ENCODE measurements at places on chromosomes 3 and 15. TPM values are rescaled to one million over a fixed set of nuclear protein-coding genes. Genes with fewer than 3 reads are reported as not detected.

DNA sequence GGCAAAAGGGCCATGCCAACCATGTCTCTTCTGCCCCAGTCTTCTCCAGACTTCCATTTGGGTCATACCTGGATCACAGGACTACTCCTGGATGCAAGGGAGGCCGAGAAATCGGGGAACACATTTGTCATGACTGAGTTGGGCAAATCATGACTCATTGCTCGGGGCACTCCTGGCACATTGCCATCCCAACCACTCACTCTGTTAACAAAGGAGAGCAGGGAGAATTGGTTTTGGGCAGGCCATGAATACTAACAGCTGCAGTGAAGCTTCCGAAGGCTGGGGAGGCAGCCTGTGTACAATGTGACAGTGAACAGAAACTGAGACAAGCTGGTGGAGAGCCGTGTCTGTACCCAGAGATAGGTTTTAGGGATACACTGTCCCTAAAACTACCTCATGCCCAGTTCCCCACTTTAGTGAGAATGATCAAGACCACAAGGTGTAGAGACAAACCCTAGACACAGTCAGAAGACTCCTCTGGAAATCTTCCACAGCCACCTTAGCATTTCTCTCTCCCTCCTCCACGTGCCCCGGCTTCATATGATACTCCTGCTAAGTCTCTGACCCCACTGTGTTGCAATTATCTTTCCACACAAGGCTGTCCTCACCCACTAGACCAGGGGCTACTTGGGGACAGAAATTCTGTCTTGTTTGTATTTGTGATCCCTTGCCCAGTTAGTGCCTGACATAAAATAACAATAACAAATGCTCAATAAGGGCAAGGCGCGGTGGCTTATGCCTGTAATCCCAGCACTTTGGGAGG, 10.5 kb upstream of the BUB1B start:
- no peak for DNase-seq

MEGF11 gene
- 0.28 TPM for polyA plus RNA-seq

CHDH gene
- 1.00 TPM for polyA plus RNA-seq

DNA sequence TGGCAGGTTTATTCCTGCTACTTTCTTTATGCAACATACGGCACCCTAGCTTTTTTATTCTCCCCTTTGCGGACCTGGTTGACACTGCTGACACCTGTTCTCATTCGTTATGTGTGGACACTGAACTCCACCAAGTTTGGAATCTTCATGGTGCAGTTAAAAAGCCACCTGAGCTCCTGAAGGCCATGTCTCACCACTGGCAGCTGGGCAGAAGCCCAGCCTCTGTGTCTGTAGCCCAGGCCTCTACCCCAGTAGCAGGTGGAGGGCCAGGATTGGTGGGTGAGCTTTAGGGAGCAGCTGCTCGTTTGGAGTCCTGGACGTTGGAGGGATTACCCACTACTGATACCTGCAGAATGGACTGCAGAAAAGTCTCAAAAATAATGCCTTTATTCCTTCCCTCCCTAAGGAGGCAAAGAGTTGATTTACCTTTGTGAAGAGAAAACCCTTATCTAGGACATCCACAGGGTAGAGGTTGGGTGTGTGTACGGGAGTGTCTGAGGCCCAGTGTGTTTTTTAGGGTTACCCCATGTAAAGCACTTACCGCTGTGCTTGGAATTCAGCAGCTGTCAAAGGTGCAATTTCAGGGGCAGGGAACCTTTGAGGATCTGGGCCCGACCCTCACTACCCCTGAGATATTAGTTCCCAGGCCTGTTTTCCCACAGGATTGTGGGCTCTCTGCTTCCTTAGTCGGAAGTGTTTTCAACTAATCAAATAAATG, 637 bp upstream of the CCNDBP1 start:
- DNase-seq, result no peak

GRCh38 chr3:50605901-50606326, 5.7 kb downstream of the CISH start:
- DNase-seq, result no peak

IL20RB gene
- 1.3 TPM for polyA plus RNA-seq

DNA sequence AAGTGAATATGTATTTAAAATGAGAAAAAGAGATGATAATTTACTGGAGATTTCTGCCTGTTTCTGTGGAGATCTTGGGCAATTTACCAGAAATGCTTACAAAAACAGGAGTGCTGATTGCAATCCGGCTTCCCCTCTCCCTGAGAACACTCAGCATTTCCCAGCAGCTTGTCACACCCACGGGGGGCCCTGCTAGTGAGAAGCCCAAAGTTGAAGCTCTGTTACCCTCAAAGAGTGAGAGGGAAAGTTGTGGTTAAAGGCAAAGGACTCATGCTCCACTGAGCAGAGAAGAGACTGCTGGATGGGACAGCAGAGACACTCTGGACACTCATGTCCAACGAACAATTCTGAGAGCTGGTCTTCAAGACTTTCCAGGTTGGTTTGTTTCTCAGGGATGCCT, 2.9 kb downstream of the MCTP2 start:
- no peak for DNase-seq

DNA sequence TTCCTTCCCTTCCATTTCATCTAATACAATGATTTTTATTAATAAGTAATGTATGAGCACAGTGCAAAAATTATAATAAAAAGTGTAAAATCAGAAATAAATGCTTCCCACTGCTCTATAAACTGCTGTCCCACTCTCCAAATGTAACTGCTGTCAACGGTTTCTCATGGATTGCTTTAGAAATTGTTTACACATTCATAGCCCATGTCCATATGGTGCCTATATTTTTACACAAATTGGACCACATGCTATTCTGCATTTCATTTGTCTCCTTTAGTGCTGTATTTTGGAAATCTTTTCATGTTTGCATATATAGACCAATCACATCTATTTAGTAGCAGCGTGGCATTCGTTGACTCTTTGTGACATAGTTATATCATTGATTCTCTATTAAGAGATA, 164.7 kb upstream of the SLCO3A1 start:
- DNase-seq, result no peak

GP9 gene
- polyA plus RNA-seq, result 0.42 TPM

DNA sequence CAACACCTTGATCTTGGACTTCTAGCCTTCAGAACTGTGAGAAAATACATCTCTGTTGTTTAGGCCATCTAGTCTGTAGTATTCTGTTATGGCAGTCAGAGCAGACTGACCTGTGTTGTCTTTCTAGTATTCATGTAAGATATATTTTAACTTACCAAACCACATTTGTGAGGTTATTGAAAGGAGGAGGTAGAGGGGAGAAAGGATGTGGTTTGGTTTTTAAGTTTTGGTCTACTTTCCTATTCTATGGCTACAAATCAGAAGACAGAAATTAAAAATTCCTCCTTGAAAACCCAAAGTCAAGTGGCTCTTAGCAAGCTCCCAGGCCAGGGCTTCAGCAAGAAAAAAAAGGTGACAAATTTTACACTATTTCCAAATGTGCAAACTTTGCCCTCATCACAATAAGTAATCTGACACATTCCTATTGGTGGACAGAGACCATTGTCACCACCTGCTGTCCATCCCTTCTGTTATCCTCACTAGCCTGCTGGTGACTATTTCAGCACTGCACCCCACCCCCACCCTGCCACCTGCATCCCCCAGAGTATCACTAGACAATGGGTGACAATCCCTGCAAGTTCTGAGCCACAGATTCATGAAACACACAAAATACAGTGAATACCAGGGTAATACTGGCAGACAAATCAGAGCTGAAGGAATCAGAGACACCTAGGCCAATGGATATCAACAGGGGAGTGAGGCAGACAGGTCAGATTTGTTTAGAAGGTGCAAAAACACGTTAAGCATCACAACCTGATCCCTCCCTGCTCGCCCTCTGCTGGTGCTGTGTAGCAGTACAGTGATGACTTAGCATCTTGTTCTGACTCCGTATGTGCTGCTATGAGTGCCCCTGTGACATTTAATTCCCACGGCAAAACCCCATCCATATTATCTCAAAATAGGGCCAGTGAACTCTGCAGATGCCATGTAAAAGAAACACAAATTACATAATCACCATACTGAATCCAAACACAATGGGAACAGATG, 79.0 kb upstream of the DCLK3 start:
- no peak for DNase-seq

DNA sequence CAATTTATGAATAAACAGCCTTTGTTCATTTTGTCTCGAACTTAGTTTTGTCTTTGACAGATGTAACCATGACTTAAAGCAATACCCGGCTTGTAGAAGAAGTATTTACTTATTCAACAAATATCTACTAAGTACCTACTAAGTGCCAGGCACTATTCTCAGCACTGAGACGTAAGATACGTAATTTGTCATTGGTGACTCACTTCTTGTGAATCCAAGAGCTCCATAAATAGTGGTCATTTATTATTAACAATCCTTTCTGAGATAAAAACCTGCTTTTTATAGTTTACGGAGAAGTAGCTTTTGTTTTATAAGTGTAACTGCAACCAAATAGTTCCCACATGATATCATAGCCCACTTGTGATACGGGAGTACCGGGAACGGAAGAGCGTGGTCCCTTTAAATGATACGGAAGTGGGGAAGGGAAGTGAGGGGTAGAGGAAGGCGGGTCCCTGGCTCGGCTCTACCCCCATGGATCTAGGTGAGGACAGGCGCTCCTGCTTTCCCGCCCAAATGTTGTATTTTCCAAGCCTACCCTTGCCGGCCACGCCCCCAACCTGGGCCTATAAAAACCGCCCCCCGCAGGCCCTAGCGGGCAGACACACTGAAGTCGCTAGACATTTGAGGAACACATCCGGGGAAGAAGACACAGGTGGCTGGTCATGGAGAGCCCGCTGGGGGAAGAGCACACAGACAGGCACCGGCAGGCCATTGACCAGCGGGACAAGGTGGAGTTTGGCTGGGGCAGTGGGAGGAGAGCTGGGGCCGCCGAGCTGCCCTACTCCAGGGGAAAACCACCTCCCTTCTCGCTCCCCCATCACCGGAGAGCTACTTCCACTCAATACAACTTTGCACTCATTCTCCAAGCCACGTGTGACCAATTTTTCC, at the start of gene SAMMSON:
SAMMSON (plus strand) TSS at position 594 of the 888 bp plus-strand sequence.
- no peak for DNase-seq

GRCh38 chr3:177466074-177466473, 268.8 kb upstream of the TBL1XR1 start:
- no peak for DNase-seq

GRCh38 chr3:143016321-143016972, 15.1 kb downstream of the U2SURP start:
- DNase-seq, result no peak

DNA sequence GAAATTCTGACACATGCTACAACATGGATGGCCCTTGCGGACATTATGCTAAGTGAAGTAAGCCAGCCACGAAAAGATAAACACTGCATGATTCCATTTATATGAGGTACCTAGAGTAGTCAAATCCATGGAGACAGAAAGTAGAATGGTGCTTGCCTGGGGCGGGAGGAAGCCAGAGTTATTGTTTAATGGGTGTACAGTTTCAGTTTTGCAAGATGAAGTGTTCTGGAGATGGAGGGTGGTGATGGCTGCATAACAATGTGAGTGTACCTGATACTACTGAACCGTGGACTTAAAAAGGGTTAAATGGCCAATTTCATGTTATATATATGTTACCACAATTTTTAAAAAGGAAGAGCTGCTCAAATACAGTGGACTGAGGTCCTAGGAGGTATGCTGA, 66.9 kb downstream of the SEMA5B start:
- DNase-seq, result no peak

DNA sequence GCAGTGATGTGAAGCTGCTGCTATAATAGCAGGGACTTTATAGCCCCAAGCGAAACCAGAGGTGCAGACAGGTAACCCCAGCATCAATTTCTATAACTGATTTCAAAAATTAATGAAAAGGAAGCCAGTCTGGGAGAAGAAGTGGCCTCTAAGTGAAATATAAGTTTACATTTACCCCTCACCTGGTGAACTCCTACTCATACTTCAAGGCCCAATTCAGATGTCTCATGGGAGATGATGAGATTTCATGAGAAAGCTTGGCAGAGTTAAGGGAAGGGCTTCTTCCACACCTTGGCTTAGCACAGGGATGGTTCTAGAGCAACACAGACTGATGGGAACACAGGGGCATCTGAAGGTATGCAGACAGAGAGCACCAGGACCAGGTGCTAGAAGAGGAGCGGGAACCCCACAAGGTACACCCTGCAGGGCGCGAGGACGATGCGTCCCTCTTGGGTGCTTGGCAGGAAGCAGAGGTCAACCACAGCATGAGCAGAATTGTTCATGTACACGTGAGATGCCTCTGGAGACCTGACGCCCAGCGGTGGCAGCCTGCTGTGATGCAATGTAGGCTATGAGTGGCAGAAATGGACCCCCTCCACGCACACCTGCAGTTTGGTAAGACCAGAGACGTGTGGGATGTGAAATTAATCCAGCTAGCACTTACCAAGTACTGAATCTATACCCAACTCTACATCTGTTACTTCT, 102.9 kb downstream of the SRGAP3 start:
- no peak for DNase-seq

- DNase-seq, result peak; percentile 84
Observed at GRCh38 chr15:23690450-23690852, 3.3 kb upstream of the NDN start.

- no peak for DNase-seq
Observed at GRCh38 chr3:101942356-101942755, 93.0 kb downstream of the NFKBIZ start.

FGD5 gene
- 18.2 TPM for polyA plus RNA-seq

- no peak for DNase-seq
Observed at GRCh38 chr15:99283717-99284116, 32.4 kb downstream of the LRRC28 start.

DNA sequence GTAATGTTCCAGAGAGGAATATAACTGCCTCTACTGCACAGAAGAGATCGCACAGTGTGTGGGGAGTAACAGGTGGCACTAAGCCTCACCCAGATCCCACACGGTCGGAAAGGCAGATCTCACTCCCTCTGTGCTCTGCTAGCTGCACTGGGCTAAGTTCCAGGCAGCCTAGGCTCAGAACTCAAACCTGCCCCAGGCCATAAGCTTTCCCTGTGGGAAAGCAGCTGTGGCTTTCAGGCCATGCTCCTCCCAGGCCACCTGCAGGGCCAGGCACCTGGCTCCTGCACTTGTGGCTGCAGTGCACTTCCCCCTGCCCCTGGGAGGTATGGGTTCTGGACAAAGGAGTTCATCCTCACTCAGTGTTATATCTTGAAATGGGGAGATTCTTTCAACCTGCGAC, 27.5 kb downstream of the PCCB start:
- DNase-seq, result no peak

ERICH6 gene
- polyA plus RNA-seq, result 0.11 TPM

- no peak for DNase-seq
Observed at GRCh38 chr15:89928421-89928820, 15.7 kb upstream of the ARPIN start.

DNA sequence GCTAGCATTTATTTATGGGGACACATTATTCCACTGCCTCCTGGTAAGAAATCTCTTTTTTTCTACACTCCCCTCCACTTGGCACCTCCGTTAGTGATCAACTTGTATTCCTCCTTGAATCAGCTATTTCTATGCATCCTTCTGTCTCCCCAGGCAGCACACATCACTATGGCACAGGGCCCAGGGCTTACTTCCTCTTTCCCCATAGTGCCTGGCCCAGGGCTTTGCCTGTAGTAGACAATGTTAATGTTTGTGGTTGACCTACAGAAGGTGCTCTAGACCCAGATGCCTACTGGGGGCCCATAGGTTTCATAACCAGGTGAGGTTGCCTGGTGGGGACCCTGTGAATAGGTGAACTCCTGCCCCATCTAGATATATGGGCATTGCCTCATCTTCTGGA, 44.9 kb downstream of the EPHB1 start:
- DNase-seq, result no peak

SLC9A9 gene
- 10.0 TPM for polyA plus RNA-seq

All from forelimb muscle (tissue), 1 donor.